NCI-H2171 treated with DMSO at 0.1 percent for 48 hours (cell line): ENCODE measurements at places on chromosomes 1 and 21.
A peak's percentile ranks its signal among the peaks of the same experiment; 100 is the strongest.

DNA sequence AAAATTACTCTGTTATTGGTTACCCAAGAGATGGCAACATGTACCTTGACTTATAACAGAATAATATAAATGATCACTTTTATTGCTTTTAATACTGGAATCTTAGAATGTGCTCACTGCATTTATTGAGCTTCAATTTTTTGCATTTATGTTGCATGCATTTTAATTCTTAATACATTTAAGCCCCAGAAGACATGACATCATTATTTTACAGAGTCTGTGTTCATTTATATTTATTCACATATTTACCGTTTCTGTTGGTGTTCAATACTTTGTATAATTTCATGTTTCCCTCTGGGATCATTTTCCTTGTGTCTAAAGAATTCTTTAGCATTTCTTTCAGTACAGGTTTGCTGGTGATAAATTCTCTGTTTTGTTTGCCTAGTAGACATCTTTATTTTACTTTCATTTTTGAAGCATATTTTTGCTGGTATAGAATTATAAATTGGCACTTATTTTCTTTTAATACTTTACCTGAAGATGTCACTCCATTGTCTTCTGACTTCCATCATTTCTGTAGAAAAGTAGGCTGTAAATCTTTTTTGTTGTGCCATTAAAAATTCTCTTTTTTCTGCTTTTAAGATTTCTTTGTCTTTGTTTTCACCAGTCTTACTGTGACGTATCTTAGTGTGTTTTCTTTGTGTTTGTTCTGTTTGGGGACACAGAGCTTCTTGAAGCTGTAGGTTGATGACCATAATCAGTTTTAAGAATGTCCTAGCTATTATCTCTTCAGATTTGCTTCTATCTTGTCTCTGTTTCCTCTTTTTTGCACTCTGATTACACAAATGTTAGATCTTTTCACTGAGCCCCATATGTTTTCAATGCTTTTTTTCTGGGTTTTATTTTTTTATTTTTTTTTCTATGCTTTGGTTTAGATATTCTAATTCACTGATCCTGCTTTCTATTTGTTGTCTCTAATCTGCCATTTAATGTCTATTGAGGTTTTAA, 26.9 kb downstream of the DISP3 start:
- DNase-seq = peak; percentile 29

DNA sequence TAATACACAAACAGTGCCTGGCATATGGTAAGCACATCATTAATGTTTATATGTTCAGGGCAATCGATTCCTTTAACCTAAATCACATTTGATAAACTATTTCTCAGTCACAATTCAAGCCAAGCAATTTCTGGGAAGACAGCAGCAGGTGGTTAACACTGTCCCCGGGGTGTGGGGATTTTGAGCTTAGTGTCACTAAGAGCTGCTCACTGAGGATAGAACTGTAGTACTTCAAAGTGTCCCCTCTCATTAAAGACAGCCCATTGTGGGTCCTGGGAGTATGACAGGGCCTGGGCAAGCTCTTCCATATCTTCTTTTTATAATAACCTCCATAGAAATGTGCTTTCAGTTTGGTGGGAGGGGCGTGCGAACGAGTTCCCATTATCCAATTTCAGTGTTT, 8.4 kb upstream of the GALNT2 start:
- DNase-seq = no peak

DNA sequence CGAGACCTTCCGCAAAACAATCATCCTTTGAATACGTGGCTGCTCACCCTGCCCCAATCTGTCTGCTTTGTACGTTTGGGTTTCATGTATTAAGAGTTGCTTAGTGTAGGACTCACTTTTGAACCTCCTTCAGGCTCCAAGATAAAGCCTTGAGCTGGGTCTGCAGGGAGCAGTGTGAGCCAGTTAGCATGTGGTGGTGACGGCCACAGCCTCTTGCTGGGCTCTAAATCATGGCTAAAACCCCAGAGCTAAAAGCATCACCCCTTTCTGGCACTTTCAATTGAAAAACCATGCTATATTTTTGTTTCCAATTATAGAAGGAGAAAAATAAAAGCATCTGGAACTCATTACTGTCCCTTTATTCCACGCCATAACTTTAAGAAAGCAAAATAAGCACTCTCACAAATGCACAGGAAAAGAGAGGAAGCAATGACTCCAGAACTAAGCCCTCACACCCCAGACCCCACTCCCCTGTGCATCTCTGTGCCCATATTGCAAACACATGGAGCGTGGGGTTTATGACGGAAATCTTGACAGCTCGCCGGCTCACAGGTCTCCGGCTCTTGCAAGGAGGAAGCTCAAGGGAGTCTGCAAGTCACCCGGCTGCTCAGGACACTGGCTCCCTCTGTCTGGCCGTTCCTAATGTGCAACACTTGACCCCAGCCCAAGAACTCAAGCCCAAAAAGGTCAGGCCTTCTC, 135.5 kb downstream of the MIS18A start:
- DNase-seq = no peak

DNA sequence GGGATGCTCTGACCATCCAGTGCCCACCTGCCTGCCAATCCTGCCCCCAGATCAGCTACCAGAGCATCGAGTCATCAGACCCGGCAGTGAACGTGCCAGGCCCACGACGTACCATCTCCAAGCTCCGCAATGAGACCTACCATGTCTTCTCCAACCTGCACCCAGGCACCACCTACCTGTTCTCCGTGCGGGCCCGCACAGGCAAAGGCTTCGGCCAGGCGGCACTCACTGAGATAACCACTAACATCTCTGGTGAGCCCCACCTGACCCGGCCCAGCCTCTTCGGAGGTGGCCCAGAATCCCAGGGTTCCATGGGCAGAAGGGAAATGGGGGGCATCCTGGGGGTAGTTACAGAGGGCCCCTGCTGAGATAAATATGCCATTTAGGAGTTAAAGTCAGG, 43.1 kb downstream of the PTPRU start:
- no peak for DNase-seq

- no peak for DNase-seq
These were observed 125.3 kb upstream of the GREM2 start for GRCh38 chr1:240737298-240737697.

GRCh38 chr1:153057375-153057774, at the start of gene SPRR2A:
Gene SPRR2A, minus strand, starts transcription at chr1:153057512. Its CDS starts 777 bp downstream, at chr1:153056735.
- DNase-seq = no peak

- peak; percentile 82 for DNase-seq
These were observed 26.9 kb upstream of the ESRRG start for GRCh38 chr1:216750031-216750627.

GRCh38 chr1:30803562-30803961, 46.0 kb upstream of the LAPTM5 start:
- no peak for DNase-seq

DNA sequence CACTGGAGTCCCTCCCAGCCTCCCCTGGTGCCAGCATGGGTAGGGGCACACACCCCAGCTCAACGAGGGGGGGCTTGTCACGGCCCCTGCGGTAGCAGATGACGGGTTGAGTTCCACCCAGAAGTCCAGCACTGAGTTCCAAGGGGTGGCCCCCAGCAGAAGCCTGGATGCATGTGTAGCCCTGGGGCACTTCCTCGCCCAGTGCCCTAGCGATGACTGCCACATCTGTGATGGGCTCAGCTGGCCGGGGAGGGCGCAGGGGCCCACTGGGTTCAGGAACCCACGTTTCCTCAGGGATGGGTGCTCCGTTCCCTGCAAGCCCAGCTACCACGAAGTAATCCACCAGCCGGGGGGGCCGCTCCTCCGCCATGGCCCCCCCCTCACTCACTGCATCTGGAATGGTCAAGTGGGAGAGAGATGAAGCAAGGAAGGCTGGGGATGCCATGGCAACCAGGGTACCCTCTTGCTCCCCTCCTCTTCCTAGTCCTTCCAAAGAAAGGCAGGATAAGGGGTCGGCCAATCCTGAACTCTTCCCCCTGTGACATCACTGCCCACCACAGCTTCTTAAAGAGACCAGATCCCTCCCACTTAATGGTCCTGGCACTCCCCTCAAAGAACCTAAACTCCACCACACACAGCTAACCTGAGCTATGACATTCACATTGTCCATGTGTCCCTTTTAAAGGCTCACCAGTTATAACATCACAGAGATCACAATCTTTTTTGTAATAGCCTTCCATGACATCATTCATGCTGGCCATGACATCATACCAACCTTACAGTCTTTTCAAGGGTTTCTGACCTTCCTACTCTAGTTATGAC, 2.3 kb downstream of the DENND4B start:
- no peak for DNase-seq
